ENCODE measurements at places on chromosomes 1 and 21. TPM values are rescaled to one million over a fixed set of nuclear protein-coding genes. Genes with fewer than 3 reads are reported as not detected.

The VAV3 gene
- total RNA-seq: 118 TPM

The GSTM3 gene
- total RNA-seq: 73.6 TPM

The PLEKHN1 gene
- total RNA-seq: 39.5 TPM

The NR1I3 gene
- total RNA-seq: 1.2 TPM

The SAMSN1 gene
- 0.98 TPM for total RNA-seq

The BSND gene
- not detected for total RNA-seq

The FLVCR1 gene
- total RNA-seq: 8.5 TPM

The CD5L gene
- not detected for total RNA-seq

The MPZ gene
- total RNA-seq: 2.9 TPM

All from suprapubic skin (tissue), 4 donors.